ENCODE measurements at places on chromosomes 16 and 17.

DNA sequence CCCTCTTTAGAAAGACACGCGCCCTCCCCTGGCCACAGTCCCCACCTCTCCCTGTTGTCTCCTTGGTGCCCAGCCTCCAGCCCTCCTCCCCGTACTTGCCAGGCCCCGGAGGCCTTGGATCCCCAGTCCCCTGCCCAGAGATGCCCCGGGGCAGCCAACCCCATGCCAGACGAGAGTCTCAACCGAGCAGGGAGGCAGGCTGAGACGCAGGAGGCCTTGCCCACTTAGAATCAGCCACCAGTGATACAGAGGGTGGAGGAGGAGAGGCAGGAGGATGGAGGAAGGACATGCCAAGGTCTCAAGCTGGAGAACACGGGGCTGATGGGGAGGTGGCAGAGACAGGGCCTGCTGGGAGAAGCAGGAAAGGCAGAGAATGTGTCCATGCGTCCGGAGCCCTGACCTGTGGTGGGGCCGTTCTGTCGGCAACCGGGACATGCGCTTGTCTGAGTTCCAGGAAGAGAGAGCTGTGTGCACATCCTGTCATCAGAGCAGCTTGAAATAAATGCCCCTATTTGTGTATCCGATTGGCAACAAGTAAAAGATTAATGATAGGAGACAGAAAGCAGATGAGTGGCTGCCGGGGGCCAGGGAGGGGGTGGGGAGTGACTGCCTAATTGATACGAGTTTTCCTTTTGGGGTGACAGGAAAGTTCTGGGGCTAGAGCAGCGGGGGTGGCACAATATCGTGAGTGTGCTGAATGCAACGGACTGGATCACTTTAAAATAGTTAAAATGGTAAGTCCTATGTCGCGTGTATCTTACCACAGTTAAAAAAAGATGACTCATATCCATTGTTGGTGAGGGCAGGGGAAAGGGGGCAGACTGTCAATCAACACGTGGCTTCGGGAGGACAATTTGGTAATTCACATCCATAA is 44.7 kb upstream of the MEAK7 start:
- no peak for DNase-seq

DNA sequence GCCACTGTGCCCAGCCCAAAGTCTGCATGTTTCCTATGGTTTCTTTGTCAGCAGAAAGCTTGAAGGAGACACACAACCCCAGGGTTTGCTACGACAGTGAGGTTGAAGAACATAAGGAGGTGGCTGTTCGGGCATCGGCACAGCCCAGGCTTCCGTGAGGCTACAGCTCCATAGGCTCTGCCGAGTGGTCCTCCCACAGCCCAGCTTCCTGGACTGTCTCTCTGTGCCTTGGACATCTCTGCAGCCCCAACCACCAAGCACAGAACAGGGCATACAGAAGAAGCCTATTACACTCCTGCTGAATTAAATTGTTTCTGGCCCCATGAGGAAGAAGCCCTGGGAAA is 3.2 kb upstream of the HAP1 start:
- DNase-seq = no peak

DNA sequence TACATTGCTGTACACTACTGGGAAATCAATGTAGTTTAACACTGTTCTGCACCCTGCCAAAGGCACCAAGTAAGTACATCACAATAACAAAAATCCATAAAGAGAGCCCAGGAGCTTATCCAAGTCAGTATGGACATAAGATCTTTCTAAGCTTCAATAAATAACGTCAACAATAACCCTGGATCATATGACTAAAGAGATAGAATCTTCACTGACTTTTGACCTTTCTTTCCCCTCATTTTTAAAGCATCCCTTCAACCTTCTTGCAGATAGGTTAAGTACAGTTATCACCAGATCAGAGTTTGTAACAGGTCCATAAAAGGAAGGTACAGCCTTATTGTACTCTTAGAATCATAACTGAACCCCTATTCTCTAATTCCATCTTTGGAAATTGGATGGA is 2.3 kb downstream of the CEP20 start:
- DNase-seq = no peak

DNA sequence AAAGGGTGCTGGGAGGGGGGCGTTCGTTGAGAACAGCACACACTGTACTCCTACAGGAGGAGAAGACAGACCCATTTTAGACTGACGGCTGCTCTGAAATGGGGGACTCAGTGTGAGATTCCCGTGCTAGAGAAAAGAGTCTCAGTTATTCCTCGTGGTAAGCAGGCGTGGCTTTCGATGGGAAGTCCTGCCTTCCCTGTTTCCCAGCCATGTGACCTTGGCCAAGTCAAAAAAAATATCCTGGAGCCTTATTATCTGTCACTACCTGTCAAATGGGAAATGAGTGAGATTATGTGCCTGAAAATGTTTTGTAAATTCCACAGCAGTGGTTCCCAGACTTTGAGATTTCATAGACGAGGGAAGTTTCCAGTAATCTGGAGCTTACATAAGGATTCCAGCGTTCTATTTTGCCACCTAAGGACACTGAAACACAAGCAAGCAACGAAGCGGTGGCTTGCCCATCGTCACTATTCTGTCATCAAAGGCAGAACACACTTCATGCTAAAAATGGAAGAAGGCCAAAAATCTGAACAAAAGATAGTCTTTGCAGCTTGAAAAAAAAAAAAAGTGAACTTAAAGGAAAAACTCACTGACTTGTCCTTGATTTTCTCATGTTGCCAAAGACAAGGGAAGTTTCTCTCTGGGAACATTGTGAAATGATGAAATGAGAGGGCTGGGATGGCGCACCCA is 253.4 kb upstream of the RPL38 start:
- no peak for DNase-seq

DNA sequence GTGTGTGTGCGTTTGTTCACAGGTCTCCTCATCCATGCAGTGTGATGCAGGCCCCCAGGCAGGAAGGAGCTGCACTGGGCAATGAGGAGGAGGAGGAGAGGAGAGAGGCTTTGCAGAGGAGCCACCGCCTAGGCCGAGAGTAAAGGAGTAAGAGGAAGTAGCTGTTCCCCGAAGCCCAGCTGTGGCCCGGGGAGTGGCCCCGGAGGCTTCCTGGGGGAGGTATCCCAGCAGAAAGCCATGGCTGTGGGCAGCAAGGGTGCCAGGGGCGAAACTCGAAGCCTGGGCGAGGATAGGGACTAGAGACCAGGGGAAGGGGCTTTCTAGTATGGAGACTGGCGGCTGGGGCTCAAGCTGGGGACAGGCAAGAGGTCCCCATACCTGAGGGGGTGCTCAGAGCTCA is 12.2 kb downstream of the C16orf95 start:
- no peak for DNase-seq

DNA sequence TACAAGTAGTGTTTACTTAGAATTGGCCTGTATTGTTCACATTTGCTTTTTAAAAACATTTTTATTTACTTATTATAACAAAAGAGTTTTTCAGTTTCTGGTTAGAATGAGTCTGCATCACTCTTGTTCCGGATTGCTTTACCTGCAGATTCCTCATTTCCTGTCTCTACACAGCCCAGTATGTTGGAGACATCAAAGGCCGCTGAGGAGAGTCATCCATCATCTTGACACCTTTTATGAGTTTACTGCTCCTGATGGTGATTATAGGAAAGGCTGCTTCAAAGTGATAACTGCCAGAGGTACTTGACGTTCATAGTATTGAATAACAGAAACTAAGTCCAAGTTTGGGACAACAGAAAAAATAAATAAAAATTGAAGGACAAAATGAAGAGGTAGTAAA is 490.5 kb upstream of the CA10 start:
- DNase-seq = no peak

DNA sequence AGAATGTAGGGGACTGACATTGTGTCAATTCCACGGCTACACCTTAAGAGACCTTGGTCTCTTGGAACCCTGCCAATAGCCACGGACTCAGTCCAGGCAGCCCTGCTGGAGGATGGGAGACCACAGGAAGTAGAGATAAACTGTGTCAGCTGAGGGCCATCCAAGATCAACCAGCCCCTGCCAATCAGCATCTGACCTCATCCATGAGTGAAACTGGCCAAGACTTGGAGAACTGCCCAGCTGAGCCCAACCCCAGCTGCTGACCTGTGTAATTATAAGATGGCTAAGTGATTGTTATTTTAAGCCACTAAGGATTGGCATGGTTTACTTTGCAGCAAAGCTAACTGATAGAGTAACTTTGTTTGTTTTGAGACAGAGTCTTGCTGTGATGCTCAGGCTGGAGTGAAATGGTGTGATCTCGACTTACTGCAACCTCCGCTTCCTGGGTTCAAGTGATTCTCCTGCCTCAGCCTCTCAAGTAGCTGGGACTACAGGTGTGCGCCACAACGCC is 13.3 kb upstream of the YWHAE start:
- DNase-seq = no peak
